ENCODE measurements at places on chromosomes 3 and 15. TPM values are rescaled to one million over a fixed set of nuclear protein-coding genes. Genes with fewer than 3 reads are reported as not detected.

The CCRL2 gene
- 6.4 TPM for total RNA-seq

The HAPLN3 gene
- 15.5 TPM for total RNA-seq

The TERC gene
- 108 TPM for total RNA-seq

The CCDC39 gene
- not detected for total RNA-seq

The ANKRD63 gene
- total RNA-seq, result not detected

The EPM2AIP1 gene
- total RNA-seq, result 12.1 TPM

The SLC2A2 gene
- not detected for total RNA-seq

The RBPMS2 gene
- total RNA-seq, result not detected

The EXD1 gene
- not detected for total RNA-seq

The GOLGA6B gene
- total RNA-seq, result not detected

The RPL35A gene
- 695 TPM for total RNA-seq

The CD200 gene
- total RNA-seq, result 8.1 TPM

The SPINK8 gene
- total RNA-seq, result not detected

The C3orf70 gene
- total RNA-seq, result 0.42 TPM

The GOLGA8T gene
- 0.20 TPM for total RNA-seq

The CCR1 gene
- total RNA-seq, result not detected

The CCK gene
- total RNA-seq, result not detected

The EPHB1 gene
- total RNA-seq, result 0.78 TPM

The APOD gene
- 25.1 TPM for total RNA-seq

The RLBP1 gene
- total RNA-seq, result not detected

The ANKRD34C gene
- total RNA-seq, result not detected

The STT3B gene
- 198 TPM for total RNA-seq

The PLA2G4D gene
- not detected for total RNA-seq

The BSN gene
- total RNA-seq, result under 0.01 TPM

The LIPC gene
- total RNA-seq, result 0.04 TPM

The SLC38A3 gene
- not detected for total RNA-seq

The STRIT1 gene
- not detected for total RNA-seq

The PRKCD gene
- 3.9 TPM for total RNA-seq

The GOLGA8G gene
- total RNA-seq, result not detected

The THSD4 gene
- 35.2 TPM for total RNA-seq

The ZCWPW2 gene
- 0.13 TPM for total RNA-seq

The WNT7A gene
- total RNA-seq, result not detected

The REC114 gene
- total RNA-seq, result not detected

The FAIM gene
- 5.8 TPM for total RNA-seq

The ITIH1 gene
- total RNA-seq, result not detected

The CCR8 gene
- not detected for total RNA-seq

The GPR149 gene
- not detected for total RNA-seq

The IL5RA gene
- not detected for total RNA-seq

The SCN5A gene
- 13.6 TPM for total RNA-seq

The SCN11A gene
- total RNA-seq, result 0.07 TPM

The KIF7 gene
- total RNA-seq, result 7.5 TPM

The DNAH1 gene
- 2.5 TPM for total RNA-seq

The HGD gene
- total RNA-seq, result not detected

The GOLGA6C gene
- total RNA-seq, result not detected

The TRIM59 gene
- total RNA-seq, result 22.8 TPM

The CHRM5 gene
- not detected for total RNA-seq

Data from pulmonary artery endothelial cell (primary cell).